ENCODE measurements at places on chromosomes 2 and 18. TPM values are rescaled to one million over a fixed set of nuclear protein-coding genes. Genes with fewer than 3 reads are reported as not detected.

LRRTM1 gene
- total RNA-seq, result not detected

TANC1 gene
- 0.48 TPM for total RNA-seq

CCDC68 gene
- total RNA-seq, result not detected

DNA sequence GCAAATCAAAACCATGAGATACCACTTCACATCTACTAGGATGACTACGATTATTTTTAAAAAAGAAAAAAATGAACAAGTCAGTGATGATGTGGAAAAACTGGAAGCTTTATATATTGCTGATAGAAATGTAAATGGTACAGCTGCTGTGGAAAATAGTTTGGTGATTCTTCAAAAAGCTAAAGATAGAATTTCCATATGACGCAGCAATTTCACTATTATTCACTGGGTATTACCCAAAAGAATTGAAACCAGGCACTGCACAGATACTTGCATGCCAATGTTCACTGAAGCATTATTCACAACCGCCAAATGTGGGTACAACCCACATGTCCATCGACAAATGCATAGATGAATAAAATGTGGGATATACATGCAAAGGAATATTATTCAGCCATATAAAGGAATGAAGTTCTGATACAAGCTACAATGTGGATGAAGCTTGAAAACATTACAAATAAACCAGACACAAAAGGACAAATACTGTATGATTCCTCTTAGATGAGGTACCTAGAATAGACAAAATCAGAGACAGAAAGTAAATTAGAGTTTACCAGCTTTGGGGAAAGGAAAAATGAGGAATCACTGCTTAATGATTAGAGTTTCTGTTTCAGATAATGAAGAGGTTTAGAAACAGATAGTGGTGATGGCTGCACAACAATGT, 11.1 kb downstream of the RTTN start:
- peaks cover 70% of the 10 kb centered on the region for H3K36me3 ChIP-seq
- peaks cover 45% of the 10 kb centered on the region for H3K4me1 ChIP-seq
- no peaks in the 10 kb centered on the region for H3K27me3 ChIP-seq
- DNase-seq, result no peak
- H3K4me3 ChIP-seq, result no peak overlapping the region
- peak overlapping the region; percentile 75 for H3K27ac ChIP-seq

- no peaks in the 10 kb centered on the region for H3K4me1 ChIP-seq
- peaks cover 3% of the 10 kb centered on the region for H3K27me3 ChIP-seq
- H3K4me3 ChIP-seq, result no peak overlapping the region
- no peak overlapping the region for H3K27ac ChIP-seq
- no peaks in the 10 kb centered on the region for H3K36me3 ChIP-seq
Measured at GRCh38 chr2:71611781-71612527, 158.6 kb downstream of the DYSF start.

GRCh38 chr2:102051692-102052277, 60.0 kb downstream of the IL1R2 start:
- H3K27ac ChIP-seq, result no peak overlapping the region
- peaks cover 7% of the 10 kb centered on the region for H3K27me3 ChIP-seq

GRCh38 chr2:40470822-40471813, 19.2 kb upstream of the SLC8A1 start:
- no peak for DNase-seq
- no peaks in the 10 kb centered on the region for H3K27me3 ChIP-seq
- H3K4me1 ChIP-seq, result no peaks in the 10 kb centered on the region
- H3K36me3 ChIP-seq, result no peaks in the 10 kb centered on the region

- H3K27ac ChIP-seq, result peak overlapping the region; percentile 17
- no peaks in the 10 kb centered on the region for H3K27me3 ChIP-seq
- H3K36me3 ChIP-seq, result peaks cover 74% of the 10 kb centered on the region
- DNase-seq, result no peak
Measured at GRCh38 chr2:70047451-70047850, 39.8 kb upstream of the PCBP1 start.

DNA sequence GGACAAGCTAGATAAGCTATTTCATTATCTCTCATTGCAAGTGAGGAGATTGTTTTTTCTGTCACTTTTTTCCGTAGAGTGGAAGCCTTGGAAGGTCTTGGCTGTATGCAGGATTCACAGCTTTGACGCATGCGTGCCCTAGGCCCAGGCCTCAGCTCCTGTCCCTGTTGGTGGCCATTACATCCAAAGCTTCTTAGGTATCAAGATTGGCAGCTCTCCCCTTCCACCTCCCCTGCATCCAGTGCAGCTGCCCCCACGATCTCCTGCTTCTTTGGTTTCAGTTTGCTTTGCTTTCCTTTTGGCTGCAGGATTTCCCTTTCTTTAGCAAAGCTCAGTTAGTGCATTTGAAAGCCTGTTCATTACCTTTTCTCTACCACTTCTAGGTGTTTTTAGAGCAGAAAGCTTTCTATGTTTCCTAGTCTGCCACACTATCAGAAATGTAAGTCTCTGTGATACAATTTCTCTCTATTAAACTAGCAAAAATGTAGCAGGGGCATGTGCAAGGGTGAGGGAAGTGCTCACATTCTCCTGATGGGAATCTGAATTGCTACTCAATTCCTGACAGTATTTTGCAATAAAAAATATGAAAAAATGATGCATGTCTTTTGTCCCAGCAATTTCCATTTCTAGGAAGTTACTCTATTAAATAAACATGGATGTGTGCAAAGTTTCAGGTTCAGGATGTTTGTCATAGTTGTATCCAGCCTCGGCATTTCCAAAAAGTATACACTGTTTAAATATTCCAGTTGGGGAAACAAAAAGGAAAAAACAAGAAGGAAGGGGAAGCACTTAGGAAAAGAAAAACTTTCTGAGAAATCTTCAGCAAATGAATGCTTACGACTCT, 91.2 kb downstream of the LIPG start:
- no peaks in the 10 kb centered on the region for H3K4me1 ChIP-seq
- DNase-seq, result no peak
- no peaks in the 10 kb centered on the region for H3K27me3 ChIP-seq
- H3K4me3 ChIP-seq, result no peak overlapping the region

DNA sequence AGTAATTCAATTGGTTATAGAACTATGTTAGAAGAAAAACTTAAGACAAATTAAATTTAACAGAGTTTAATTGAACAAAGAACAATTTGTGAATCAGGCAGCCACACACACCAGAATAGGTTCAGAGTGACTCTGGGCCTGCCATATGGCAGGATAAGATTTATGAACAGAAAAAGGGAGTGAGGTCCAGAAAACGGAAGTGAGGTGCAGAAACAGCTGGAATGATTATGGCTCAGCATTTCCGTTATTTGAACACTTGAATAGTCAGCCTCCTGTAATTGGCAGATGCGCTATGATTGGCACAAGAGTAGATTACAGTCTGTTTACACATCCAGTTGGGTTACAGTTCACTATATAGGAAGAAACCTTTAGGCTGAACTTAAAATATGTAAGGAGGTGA, 99.0 kb downstream of the MBD2 start:
- H3K27ac ChIP-seq, result no peak overlapping the region
- no peak for DNase-seq
- no peak overlapping the region for H3K4me3 ChIP-seq
- H3K4me1 ChIP-seq, result peaks cover 16% of the 10 kb centered on the region
- no peaks in the 10 kb centered on the region for H3K36me3 ChIP-seq

DNA sequence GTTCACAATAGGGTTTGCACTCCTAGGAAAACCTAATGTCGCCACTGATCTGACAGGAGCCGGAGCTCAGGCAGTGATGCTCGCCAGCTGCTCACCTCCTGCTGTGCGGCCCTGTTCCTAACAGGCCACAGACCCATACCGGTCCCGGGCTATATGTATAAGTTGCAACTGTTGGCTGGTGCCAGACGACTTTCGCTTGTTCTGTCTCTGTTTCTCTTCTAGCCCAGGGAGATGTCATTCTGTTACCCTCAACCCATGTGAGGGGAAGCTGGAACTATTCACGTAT, 170.3 kb downstream of the BCL2 start:
- no peak for DNase-seq
- peaks cover 60% of the 10 kb centered on the region for H3K36me3 ChIP-seq
- H3K27ac ChIP-seq, result no peak overlapping the region
- no peak overlapping the region for H3K4me3 ChIP-seq

- H3K36me3 ChIP-seq, result no peaks in the 10 kb centered on the region
- no peak overlapping the region for H3K27ac ChIP-seq
- no peaks in the 10 kb centered on the region for H3K4me1 ChIP-seq
- H3K4me3 ChIP-seq, result no peak overlapping the region
Measured at GRCh38 chr2:9103663-9104277, 100.3 kb upstream of the MBOAT2 start.
